Activated T-cell treated with anti-CD3 and anti-CD28 coated beads for 24 hours (primary cell): ENCODE measurements at places on chromosomes 12 and 14.

GRCh38 chr14:105180592-105181548 lies at the start of gene NUDT14:
Gene NUDT14, minus strand, starts transcription at chr14:105181312. Its CDS starts 103 bp downstream, at chr14:105181209.
- DNase-seq, result peak; percentile 80

DNA sequence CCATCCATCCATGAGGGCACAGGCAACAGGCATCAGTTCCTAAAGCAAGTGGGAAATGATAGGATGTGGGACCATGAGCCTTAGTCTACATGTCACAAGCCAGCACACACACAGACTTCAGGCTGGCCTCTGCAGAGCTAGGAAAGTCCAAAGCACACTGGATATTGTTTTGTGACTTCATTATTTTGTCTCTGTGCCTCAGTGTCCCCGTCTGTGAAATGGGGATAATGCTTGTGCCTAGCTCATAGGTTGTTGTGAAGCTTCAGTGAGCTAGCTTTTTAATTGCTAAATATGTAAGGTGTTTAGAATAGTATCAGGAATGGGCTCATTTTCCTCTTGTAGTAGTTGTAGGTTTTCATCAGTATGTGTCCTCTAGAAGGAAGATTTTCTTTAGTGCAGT lies 27.0 kb upstream of the PLEK2 start:
- DNase-seq, result no peak

DNA sequence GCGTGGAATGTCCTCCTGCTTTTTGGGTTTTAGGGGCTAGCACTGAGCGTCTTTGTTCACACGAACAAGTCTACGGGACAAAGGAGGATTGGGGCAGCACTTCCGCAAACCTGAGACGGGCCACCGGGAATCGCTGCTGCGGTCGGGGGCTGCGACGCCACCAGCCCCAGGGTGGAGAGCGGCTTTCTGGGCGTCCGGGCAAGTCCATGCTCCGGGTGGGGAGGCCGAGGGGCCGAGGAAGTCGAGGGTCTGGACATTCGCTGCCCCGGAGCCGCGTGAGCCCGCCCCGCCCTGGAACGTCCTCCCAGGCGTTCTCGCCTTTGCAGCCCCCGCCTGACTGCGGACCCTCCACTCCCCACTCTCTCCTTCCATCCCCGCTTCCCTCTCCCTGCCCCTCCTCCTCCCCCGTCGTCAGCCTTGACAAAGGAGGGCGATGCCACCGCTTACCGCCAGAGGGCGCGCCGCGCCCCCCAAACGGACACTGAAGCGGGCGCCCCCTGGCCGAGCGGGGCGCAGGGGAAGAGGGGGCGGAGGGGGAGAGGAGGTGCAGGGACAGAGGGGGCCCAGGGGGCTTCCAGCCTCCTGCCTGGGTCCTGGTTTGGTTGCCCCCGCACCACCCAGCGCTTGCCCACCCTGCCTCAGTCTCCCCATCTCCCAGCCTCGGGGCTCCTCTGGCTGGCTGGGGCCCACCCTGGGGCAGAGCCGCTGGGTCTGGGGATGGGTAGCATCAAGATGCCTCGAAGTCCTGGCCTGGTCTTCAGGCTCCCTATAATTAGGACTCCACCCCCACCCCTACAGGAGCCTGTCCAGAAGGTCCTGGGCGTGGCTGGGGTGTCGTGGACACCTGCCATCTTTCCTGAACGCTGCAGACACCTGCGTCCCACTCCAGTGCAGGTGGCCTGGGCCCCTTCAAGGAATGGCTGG lies 39.1 kb upstream of the INF2 start:
- peak; percentile 59 for DNase-seq

- DNase-seq, result no peak
Observed at GRCh38 chr14:77122526-77123125, 19.0 kb downstream of the ZDHHC22 start.

DNA sequence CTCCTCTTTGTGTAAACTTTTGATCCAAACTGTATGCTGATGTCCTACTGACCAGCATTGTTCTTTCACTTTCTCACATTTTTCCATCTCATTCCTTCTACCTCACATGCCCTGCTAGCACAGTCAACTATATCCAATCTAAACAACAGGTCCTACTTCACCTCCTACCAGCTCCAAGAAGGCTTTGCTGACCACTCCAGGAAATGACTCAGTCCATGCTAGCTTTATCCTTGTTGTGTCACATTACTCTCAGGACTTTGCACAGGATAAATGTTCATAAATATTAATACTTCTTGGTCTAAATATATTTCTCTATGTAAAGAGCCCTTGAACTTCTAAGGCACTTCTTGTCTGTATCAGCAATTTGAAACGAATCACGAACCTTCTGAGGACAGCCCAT lies 64.9 kb upstream of the PCED1B start:
- DNase-seq, result no peak

DNA sequence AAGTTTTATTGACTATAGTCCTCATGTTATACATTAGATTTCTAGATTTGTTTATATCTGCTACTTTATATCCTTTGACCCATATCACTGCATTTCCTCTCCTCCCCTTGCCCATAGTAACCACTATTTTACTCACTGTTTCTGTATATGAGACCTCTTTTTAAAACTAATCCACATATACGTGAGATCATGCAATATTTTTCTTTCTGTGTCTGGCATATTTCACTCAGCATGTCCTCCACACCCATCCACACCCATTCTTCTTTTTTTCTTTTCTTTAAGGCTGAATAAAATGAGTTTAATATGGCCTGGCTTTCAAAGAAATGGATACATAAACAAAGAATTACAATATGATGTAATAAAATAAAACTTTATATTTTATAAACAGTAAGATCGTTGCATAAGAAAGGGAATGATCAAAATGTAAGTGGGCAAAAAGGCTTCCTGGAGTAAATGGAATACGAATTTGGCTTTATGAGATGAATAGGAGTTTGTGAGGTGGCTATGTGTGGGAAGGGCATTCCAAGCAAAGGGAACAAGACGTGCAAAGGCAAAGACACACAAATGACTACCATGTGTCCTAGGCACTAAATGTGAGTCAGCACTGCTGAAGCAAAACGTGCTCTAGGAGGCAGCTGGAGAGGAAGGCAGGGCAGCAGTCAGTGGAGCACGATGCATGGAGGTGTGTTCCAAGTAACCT lies 53.2 kb upstream of the HIF1A start:
- no peak for DNase-seq

- no peak for DNase-seq
Observed at GRCh38 chr12:127664901-127665300, 602.1 kb upstream of the TMEM132C start.

DNA sequence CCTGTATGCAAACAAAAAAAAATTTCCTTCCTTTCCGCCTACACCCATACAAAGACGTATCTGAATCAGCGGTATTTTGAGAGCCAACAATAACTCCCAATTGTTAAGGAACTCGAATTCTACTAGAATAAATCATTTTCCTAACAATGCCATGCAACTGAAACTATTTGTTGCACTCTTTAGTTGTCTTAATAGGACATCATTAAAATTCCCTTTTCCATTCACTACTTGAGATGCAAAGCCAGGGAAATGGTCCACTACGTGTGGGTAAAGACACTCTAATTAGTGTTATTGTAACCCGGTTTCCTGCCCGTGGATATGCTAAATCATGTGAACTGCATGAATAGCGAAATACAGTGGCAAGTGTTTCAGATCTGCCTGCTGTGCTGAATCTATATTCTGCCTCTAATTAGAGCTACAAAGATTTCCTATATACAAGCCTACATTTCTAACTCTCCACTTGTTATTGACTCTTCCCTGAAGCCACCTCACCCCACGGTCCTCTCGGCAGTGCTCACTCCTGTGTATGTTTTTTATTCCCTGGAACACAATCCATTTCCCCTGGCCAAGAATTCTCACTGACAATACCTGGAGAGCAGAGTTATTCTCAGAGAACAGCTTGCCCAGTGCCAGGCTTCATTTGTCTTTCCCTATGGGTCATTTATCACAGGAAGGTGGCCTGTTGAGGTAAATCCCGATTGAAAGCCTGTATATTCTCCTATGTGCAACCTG lies 168.3 kb downstream of the PAWR start:
- DNase-seq, result no peak

- peak; percentile 26 for DNase-seq
Observed at GRCh38 chr14:21825149-21825743, 151.6 kb upstream of the OR4E1 start.

DNA sequence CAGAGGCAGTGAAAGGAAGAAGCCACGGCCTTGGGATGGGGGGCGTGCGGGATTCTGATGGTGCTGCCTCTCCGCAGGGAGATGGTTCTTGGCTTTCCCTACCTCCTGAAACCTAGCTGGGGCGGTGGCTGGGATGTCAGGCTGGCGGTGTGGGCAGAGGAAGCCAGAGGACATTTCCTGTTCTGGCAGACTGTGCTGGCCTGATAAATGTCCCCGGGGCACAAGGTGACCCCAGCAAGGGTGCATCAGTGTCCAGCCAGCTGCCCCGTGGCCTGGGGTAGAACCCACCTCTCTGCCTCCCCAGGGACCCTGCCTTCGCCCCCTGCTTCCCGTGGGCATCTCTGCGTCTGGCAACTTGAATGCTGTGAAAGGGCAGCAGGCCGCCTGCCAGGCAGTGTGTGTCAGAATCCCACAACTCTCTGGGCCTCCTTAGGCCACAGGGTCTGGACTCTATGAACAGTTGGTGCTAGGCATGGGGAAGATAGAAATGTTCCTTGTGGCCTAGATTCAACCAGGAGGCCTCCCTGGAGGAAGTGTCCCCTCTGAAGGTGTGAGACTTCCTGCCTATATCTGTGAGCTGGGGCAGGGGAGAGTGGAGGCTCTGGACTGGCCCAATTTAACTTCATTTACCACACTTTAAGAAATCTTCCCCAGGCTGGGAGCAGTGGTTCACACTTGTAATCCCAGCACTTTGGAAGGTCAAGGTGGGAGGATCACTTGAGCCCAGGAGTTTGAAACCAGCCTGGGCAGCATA lies 4.9 kb downstream of the SH2B3 start:
- no peak for DNase-seq

GRCh38 chr14:80135305-80136088 lies 75.8 kb downstream of the DIO2 start:
- DNase-seq, result no peak

- peak; percentile 20 for DNase-seq
Observed at GRCh38 chr14:30874120-30874998, at the start of gene COCH. Gene COCH, plus strand, starts transcription at chr14:30874559. Its CDS starts 380 bp downstream, at chr14:30874939.

DNA sequence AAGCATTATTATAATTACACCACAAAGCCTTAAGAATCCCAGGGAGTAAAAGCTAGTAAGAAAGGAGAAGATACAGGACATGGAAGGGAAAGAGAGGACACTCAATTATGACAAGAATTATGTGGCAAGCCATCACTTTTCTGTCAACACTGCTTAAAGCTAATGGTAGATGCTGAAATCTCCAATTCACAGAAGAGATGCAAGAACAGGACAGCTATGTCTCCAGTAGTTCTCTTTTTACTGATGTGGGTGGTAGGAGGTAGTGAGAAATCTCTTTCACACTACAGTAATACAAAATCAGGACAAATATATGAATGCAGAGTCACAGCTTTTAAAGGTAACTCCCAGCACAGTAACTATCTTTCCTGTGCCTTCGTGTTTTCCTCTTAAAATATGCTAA lies 29.2 kb downstream of the CHD8 start:
- DNase-seq, result no peak

DNA sequence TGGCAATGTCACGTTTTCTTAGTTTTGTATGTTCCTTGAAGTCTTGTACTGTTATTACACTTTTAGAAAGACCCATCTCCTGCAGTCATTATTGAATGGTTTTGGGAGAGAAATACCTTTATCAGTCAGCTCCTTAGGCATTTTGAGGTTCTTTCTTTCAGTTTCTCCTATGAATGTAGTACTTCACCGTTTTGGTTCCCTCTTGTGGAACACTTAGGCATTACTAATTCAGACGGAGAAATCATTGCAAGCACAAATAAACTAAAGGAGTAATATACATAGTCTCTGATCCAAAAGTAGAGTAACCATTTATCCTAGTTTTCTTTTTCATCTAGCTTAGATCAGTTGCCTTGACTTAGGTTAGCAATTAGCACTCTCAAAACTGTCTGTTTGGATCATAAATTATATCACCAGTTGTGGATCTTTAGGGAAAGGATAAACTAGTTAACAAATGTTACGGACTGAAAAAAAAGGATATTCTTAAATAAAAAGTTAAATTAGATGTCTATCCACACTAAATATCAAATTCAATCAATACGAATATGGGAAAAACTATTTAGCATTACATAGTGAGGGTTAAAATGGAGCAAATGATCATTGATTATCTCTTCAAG lies 1538.3 kb upstream of the SEL1L start:
- no peak for DNase-seq

DNA sequence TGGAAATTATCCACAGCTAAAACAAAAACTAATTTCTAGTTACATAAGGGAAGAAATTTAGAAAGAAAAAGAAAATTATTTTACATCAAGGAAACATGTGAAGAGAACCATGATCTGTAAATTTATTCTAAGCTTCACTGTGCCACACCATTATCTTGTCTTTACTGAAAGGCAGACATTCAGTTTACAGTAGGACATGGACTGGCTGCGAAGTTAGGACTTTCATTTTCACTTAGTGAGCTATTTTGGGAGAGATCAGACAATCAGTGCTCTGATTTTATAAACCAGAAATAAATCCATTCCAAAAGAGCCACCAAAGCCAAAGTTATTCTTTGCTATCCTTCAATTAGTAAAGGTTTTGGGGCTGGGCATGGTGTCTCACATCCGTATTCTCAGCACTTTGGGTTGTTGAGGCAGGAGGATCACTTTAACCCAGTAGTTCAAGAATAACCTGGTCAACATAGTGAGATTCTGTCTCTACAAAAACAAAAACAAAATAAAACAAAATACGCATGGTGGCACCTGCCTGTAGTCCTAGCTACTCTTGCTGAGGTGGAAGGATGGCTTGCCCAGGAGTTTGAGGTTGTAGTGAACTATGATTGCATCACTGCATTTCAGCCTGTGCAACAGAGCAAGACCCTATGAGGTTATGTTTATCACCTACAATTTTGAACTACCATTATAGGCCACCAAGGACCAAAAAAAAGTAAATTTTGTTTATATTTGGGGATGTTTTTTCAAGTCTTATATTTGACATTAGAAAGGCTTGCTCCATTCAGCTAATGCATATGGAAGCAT lies 1084.8 kb upstream of the ATXN7L3B start:
- DNase-seq, result no peak

DNA sequence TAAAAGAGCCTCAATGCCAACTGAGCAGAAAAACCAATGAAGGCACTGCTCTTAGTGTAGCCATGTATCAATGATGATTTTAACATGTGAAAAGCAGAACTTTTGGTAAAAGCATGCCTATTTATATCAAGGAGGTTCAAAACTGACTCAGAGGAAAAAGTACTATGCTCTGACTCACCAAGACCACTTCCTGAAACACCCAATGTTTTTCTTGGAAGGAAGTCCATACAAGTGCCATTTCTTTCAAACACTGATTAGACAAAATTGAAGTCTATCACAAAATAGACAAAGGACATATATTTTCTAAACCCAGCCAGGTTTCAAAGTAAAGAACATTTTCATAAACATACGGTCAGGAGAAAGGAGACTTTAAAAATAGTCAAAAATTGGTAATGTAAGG lies 88.6 kb downstream of the EPS8 start:
- no peak for DNase-seq

GRCh38 chr12:75585330-75585729 lies 73.9 kb upstream of the KRR1 start:
- DNase-seq, result no peak

GRCh38 chr12:66132408-66132807 lies 1.9 kb upstream of the LLPH start:
- DNase-seq, result no peak

GRCh38 chr12:6535960-6536847 lies 1.9 kb downstream of the GAPDH start:
- DNase-seq, result peak; percentile 11

- peak; percentile 85 for DNase-seq
Observed at GRCh38 chr12:56338308-56339157, at the start of gene IL23A. Gene IL23A, plus strand, starts transcription at chr12:56338884. Its CDS starts 161 bp downstream, at chr12:56339045.
